Calu3 (cell line): ENCODE measurements at places on chromosomes 5 and 9.
A peak's percentile ranks its signal among the peaks of the same experiment; 100 is the strongest.

DNA sequence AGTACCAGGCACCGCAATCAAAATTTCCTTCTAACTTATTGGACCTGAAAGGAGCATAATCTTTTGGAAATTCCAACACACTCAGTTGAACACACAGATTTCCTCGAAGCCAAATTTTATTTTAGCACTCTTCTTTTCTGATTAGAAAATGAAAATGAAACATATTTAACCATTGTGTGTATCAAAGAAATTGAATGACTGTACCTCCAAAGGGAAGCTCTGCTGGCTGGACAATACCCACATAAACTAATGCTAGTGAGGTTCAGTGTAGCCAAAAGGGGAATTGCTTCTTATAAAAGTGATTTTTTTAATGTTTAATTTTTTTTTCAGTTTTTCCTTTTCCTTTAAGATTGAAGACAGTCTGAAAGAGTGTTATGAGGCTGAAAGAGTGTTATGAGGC lies 239.6 kb upstream of the NREP start:
- DNase-seq: no peak

DNA sequence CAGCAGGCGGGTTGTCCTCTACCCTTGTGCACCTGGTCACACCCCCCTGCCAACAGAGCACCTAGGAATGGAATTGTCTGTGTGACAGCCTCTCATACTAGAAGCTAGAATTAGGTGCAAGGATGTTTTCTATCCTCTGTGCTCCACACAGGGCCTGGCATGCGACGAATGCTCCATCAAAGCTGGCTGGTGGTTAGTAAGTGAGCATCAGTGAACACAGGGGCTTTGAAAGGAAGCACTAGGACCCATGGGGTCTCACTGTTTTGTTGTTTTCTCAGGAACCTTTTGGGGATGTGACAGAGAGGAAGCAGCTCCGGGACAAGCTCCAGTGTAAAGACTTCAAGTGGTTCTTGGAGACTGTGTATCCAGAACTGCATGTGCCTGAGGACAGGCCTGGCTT lies 32.3 kb downstream of the GALNT12 start:
- no peak for DNase-seq

- DNase-seq: no peak
Observed at GRCh38 chr9:78839252-78839651, 542.3 kb downstream of the PSAT1 start.

GRCh38 chr5:27810458-27810857 lies 772.1 kb upstream of the CDH9 start:
- no peak for DNase-seq

DNA sequence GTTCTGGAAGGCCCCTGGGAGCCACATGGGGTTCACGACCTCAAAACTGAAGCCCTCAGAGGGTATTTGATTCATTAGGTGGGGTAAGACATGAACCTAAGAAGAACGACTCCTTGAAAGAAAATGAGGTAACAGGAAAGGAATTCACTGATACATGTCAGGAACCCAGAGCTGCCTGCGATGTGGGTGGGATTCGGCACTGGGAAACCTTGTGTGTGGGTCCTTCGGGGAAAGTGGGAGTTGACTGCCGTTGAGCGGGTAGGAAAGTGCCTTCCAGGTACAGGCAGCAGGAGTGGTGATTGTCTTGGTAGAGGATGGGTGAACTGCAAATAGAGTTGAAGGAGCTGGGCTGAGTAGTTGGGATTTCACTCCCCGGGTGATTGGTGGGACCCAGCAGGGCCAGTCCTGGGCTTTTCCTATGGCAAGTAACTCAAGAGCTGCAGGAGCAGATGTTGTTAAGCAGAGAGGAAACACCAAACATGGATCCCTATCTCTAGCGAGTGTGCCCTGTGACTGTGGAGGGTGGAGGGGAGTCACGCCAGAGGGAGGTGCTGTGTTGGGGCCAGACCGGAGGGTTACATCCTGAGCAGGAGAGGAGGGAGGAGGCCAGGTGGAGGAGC lies 30.8 kb downstream of the ANKRD33B start:
- no peak for DNase-seq

DNA sequence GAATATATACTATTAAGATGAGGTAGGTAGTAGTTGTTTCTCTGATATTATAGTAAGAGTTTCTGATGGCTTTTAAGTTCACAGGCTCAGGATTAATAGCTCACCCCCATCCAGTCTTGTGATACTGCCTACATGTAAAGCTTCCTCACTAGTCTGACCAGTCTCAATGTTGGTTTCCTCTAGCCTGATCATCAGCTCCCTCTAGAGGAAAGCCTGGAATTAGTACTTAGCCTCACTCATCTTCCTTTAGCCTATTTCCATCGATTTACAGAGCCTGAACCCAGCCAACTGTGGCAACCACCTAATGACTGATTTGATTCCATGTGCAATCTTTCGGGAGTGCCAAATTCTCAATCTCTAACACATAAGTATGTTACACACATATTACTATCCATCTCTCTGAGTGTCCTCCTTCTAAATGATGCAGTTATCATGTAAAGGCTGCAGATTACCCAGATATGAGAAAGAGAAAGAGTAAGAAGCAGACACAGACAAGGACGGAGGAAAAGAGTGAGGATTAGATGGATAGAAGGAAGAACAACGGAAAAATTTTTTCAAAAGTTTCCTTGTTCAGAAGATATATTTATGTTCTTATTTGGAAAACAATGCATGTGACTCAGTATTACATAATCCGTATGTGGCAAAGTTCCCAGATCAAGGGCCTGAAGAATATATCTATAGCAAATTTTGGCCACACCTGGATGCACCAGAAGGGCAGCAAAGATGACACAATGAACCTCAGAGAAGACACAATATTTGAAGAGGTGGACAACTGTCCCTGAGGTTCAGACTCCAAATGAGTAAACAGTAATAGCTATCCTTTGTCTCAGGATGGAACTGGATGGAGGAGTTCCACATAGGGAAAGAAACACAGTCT lies 333.7 kb downstream of the ELAVL2 start:
- DNase-seq: peak; percentile 10

GRCh38 chr9:122309861-122310260 lies 45.2 kb downstream of the MRRF start:
- DNase-seq: no peak

- DNase-seq: no peak
Observed at GRCh38 chr5:42876375-42876844, 64.7 kb upstream of the SELENOP start.

GRCh38 chr9:135951889-135952663 lies 9.1 kb downstream of the UBAC1 start:
- no peak for DNase-seq

GRCh38 chr9:38177680-38178079 lies 108.7 kb upstream of the SHB start:
- no peak for DNase-seq

DNA sequence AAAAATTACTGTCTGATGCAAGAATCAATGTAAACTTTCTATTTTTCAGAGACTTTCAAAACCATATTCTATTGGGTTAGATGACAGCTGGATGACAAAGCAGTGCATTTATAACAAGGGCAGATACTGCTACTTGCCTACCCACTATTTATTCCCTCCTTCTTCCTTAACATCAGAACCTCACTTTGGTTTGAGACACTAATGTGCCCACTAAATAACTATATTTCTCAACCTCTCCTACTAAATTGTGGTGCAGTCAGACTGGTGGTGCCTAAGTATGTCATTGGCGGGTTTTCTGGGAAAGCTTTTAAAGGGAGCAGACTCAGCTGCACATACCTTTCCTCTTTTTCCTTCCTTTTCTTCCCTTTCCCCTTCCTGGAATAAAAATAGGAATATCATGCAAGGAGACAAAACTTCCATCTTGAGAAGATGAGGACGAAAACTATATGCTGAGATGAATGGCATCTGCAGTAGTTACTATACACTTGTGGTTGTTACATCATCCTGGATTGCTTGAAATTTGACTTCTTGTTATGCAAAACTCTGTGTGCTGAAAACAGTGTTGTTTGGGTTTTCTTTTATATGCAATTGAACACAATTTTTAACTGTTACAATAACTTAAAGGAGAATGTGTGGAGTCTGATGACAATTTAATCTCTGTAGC lies 43.8 kb downstream of the PRR16 start:
- DNase-seq: no peak

- DNase-seq: no peak
Observed at GRCh38 chr9:137691646-137692351, 73.0 kb downstream of the EHMT1 start.
